ENCODE measurements at places on chromosomes 3 and 15. TPM values are rescaled to one million over a fixed set of nuclear protein-coding genes. Genes with fewer than 3 reads are reported as not detected.

The HCN4 gene
- 1.2 TPM for total RNA-seq

GRCh38 chr3:128036119-128036518 is 16.1 kb upstream of the SEC61A1 start:
- DNase-seq, result no peak
- no peaks in the 10 kb centered on the region for H3K36me3 ChIP-seq
- H3K4me3 ChIP-seq, result no peak overlapping the region
- no peaks in the 10 kb centered on the region for H3K27me3 ChIP-seq
- H3K4me1 ChIP-seq, result no peaks in the 10 kb centered on the region
- H3K27ac ChIP-seq, result no peak overlapping the region

DNA sequence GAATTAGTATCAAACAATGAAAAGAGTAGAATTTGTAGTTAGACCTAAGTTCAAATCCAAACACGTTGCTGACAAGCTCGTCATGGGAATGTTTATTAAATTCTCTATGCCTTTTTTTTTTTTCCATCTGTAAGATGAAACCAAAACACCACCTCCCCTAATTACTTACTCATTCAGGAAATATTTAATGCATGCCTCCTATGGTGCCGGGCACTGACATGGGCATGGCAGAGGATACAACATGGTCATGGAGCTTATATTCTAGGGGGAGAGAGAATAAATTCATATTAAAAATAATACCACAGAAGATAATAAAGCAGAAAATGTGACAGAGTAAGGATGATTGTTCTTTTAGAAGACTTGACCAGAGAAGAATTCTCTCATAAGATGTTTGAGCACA is 215.8 kb downstream of the RYR3 start:
- no peaks in the 10 kb centered on the region for H3K4me1 ChIP-seq
- H3K36me3 ChIP-seq, result no peaks in the 10 kb centered on the region
- H3K27ac ChIP-seq, result no peak overlapping the region
- H3K4me3 ChIP-seq, result no peak overlapping the region
- H3K27me3 ChIP-seq, result no peaks in the 10 kb centered on the region

DNA sequence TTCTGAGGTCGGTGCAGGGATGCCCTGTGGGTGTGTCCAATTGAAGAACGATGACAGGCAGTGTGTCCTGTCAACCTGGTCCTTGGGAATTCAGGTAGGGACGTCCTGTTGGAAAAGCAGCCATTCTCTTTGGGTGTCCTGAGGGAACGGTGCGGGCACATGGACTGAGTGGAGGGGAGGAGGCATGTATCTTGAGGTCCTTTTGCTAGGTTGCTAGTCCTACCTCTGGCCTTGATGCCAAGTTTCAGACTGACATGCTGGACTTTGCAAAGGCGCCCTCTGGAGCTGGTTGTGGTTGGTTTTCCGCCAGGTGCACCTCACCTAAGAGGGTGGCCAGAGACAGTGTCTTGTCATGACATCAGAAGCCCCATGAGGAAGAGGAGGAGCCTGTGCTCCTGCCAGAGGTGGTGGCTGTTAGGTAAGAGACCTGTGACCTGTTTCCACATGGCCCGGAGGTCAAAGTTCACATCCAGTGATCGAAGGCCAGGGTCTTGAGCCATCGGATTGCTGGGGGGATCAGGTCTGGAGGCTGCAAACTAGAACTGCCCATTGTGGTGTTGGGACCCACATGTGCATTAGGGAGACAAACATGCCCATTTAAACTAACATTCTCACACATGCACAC is 106.3 kb downstream of the SNRPN start:
- no peaks in the 10 kb centered on the region for H3K27me3 ChIP-seq
- H3K4me3 ChIP-seq, result no peak overlapping the region
- no peak for DNase-seq
- no peaks in the 10 kb centered on the region for H3K4me1 ChIP-seq
- no peak overlapping the region for H3K27ac ChIP-seq
- peaks cover 97% of the 10 kb centered on the region for H3K36me3 ChIP-seq

DNA sequence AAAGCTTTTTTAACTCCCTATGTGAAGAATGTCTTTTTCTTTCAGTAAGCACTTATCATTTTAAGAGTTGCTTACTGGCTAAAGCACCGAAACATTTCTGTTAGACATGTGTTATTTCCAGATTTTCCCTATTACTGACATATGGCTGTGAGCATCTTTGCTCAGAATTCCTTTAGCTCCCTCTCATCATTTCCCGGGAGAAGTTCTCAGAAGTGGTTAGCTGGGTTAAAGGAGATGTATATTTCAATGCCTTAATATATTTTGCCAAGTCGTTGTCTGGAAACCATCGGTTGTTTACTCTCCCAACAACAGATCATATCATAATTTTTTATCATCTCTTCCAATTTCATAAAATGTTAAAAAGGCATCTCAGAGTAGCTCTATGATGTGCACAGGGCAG is 396.5 kb downstream of the OCA2 start:
- no peaks in the 10 kb centered on the region for H3K27me3 ChIP-seq
- no peak overlapping the region for H3K27ac ChIP-seq
- H3K4me3 ChIP-seq, result no peak overlapping the region
- no peaks in the 10 kb centered on the region for H3K36me3 ChIP-seq

- no peak for DNase-seq
- no peak overlapping the region for H3K27ac ChIP-seq
- H3K4me3 ChIP-seq, result no peak overlapping the region
- no peaks in the 10 kb centered on the region for H3K27me3 ChIP-seq
Measured at GRCh38 chr3:126107203-126107939, 23.4 kb upstream of the SLC41A3 start.

DNA sequence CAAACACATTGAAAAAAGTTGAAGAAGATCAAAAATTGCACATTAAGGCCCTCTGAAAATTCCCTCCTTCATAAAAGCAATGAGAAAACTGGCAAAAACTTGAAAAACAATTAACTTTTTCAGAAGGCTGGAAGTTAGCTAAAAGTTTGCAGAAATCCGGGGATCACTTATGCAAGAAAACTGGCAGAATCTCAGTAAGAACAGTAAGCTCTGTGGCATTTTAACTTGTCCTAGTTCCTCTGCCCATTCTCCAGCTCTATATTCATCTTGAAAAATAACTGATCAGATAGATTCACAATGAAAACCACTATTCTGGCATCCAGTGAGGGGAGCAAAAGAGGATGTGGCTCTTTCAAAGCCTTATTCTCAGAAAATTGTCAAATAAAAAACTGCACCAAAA is 566.8 kb downstream of the NTRK3 start:
- no peak for DNase-seq
- H3K36me3 ChIP-seq, result no peaks in the 10 kb centered on the region
- no peaks in the 10 kb centered on the region for H3K4me1 ChIP-seq
- no peak overlapping the region for H3K4me3 ChIP-seq
- H3K27ac ChIP-seq, result no peak overlapping the region
- no peaks in the 10 kb centered on the region for H3K27me3 ChIP-seq

GRCh38 chr15:82043796-82044372 is 1.9 kb downstream of the MEX3B start:
- H3K27me3 ChIP-seq, result no peaks in the 10 kb centered on the region
- H3K36me3 ChIP-seq, result peaks cover 17% of the 10 kb centered on the region
- H3K4me3 ChIP-seq, result peak overlapping the region; percentile 93
- H3K4me1 ChIP-seq, result peaks cover 32% of the 10 kb centered on the region
- DNase-seq, result no peak

The CLDN16 gene
- 0.50 TPM for total RNA-seq

The SPTBN5 gene
- 0.69 TPM for total RNA-seq

DNA sequence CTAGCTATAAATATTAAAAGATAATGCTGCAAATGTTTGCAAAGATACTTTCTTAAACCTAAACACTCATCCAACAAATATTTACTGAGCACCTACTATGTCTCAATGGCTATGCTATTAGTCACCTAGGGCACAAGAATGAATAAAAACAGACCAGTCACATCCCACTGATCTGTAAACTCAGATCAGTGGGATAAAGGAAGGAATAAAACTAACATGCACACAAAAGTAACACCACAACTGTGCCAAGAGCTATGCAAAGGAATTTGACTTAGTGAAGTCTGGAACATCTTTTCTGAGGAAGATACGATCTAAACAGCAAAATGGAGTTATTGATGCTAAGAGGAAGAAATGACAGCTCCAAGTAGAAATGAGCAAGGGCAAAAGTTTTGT is 56.6 kb downstream of the CBLB start:
- no peaks in the 10 kb centered on the region for H3K27me3 ChIP-seq
- H3K36me3 ChIP-seq, result no peaks in the 10 kb centered on the region
- H3K27ac ChIP-seq, result no peak overlapping the region
- H3K4me3 ChIP-seq, result no peak overlapping the region
- DNase-seq, result no peak

DNA sequence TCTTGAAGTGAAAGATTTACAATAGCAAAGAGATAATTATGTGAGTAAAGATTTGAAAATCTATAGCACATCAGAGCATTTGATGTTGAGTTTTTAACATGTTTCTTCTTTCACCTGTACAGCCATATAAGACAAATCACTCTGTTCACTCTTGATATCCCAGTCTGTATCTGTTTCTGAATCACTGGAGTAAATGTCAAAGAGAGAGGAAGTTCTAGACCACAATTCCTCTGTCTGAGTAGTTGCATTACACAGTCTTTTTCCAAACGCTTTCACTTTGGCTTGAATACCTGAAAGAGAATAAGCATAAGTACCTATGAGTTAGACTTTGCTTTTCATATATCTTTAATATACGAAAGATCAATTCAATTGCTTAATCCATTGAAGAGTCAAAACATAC is 9.9 kb downstream of the THAP10 start:
- no peak overlapping the region for H3K27ac ChIP-seq
- H3K36me3 ChIP-seq, result no peaks in the 10 kb centered on the region
- DNase-seq, result no peak

All from spinal cord (tissue), 10 donors.